ENCODE measurements at places on chromosomes 5 and 9.

DNA sequence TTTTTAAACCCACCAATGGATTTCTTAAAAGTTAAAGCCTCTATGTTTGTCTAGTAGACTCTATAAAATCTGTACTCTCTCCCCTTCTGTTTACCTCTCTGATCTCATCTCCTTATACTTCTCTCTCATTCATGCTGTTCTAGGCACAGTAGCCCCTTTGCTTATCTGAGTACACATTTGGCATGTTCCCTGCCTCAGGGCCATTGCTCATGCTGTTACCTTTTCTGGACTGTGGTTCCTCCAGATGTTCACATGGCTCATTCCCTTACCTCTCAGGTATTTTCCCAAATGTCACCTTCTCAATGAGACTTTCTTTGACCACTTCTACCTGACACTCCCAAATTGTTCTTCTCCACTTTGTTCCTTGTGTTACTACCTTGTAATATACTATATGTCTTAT is 176.1 kb downstream of the CWC27 start:
- no peak for DNase-seq

DNA sequence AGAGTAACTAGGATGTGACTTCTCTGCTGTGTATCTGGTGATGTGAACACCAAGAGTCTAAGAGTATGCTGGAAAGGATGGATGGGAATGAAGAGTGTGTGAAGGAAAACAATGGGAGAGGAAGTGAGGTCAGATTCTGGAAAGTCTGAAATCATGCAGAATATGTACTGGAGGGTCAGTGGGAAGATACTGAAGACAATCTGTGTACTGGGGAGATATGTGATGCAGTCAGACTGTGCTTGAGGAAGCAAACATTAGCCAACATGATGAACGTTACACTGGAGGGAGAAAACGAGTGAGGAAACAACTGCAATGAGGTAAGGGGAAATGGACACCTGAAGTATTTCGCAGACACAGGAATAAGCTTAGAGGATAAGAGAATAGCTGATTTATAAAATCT is 105.7 kb downstream of the NR3C1 start:
- no peak for DNase-seq

DNA sequence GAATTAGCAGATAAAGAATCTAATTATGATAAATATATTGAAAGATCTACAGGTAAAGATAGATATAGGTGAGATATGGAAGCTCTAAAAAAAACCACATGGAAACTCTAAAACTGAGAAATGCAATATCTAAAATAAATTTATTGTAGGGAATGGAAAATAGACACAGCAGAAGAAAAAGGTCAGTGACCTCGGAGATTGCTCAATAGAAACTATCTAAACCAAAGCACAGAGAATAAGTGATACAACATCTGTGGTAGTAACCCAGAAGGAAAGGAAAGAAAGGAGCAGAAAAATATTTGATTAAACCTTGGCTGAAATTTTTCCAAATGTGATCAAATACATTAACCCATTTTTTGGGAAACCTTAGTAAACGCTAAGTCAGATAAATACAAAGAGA is 43.1 kb upstream of the GLIPR2 start:
- DNase-seq, result no peak

DNA sequence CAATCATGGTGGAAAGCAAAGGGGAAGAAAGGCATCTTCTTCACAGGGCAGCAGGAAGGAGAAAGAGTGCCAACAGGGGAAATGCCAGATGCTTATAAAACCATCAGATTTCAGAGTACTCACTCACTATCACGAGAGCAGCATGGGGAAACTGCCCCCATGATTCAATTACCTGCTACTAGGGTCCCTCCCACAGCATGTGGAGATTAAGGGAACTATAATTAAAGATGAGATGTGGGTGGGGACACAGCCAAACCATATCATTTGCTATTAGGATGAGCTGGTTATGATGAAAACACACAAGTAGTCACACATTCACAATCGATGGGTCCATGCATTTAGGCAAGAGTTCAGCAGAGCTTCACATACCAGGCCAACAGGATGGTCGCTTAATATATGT is 469.0 kb downstream of the PDE4D start:
- no peak for DNase-seq

GRCh38 chr5:111122398-111122797 is 30.2 kb downstream of the WDR36 start:
- DNase-seq, result no peak
